NCI-H345 (cell line): ENCODE measurements at places on chromosomes 1 and 21.

- DNase-seq, result no peak
Observed at GRCh38 chr1:212520299-212520698, 87.6 kb downstream of the NENF start.

- peak; percentile 67 for DNase-seq
Observed at GRCh38 chr1:6922096-6922931, 137.1 kb downstream of the CAMTA1 start.

DNA sequence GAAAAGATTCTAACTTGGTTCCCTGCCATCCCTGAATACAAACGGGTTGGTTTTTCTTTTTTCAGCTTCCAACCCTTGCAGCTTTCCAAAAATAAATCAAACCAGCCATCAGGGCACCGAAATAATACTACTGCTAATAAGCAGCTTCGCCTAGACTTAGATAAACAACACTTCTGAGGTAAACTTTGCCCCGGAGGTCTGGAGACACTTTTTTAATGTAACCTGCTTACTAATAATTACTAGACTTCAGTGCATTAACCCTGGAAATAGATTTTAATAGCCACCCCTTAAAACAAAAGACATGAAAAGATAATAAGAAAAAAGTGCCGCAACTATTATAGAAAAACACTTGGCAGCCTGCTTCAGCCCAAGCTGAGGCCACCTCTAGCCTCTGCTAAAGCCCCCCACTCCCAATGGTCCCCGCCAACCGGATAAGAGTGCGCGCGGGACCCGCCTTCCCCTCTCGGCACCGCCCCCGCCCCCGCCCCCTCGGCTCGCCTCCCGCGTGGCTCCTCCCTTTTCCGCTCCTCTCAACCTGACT is 405 bp upstream of the GADD45A start:
- no peak for DNase-seq

DNA sequence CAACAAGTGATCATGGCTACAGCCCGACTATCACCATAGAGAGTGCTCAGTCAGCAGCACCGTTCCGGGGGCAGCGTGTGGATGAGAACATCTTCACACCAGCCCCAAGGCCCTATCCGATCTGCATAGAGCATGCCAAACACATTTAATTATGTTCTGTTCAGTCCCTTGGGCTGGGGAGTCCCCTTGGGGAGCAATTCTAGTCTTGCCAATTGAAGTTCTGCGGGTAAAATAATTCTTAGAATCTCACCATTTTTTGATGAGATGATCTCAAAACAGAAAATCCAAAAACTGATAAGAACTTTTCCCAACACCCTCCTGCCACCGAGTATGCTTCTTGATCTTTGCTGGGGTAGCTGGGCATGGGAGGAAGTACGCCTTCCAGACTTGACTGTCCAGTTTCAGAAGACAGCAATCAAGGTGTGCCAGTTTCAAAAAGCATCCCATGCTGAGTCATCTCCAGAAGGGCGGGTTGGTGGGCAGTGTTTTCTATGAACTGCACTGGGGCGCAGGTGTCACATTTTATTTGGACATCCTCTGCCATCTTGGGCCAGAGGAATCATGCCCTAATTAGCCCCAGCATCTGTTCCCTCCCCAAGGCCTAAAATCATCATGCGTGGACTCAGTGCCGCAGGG is 20.8 kb upstream of the PTPRF start:
- no peak for DNase-seq

GRCh38 chr1:148307583-148308185 is 155.6 kb upstream of the NBPF11 start:
- no peak for DNase-seq

GRCh38 chr1:29757866-29758780 is 521.8 kb downstream of the PTPRU start:
- DNase-seq, result no peak

- peak; percentile 22 for DNase-seq
Observed at GRCh38 chr1:11070876-11071275, 11.1 kb upstream of the SRM start.

DNA sequence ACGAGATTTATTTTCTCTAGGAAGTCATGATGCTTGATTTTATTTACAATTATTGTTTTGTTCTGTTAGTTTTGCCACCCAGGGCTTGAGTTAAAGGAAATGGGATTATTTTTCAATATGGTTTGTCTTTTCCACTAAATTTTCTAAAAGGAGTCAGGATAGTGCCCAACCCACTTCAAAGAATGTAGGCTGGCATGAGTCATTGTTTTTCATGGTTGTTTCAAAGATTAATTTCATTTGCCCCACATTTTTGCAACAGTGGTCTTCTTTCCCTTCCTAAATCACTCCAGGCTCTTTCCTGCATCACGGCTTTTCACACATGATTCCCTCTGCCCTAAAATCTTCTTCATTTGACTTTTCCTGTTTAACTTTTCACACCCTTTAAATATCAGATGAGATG is 2.5 kb downstream of the SLAMF6 start:
- no peak for DNase-seq

DNA sequence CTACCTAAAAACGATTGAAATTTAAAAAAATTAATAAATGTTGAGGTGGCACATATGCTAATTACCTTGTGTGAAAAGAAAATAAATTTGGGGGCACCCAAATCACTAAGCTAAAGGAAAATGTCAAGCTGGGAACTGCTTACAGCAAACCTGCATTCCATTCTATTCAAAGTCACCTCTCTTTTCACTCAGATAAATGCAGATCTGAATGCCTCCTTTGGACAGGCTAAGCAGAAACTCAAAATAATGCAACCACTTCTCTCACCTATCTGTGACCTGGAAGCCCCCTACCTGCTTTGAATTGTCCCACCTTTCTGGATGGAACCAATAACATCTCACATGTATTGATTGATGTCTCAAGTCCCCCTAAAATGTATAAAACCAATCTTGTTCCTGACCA is 628.7 kb downstream of the AMY1C start:
- DNase-seq, result no peak

DNA sequence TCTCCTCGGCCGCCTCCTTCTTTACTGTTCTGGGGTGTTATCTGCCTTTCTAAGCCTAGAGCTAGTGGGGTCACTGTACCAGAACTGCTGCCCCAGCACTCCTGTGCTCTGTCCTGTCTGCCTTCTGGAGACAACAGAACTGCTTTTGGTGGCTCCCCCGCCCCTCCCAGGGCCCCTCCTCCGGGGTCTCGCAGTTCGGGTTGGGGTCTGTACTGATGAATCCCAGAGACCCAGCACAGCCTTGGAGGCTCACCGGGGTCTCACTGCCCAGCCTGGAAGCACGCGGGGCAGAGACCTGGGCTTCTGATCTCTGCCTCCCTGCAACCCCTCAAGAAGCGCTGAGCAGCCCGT is 3.2 kb upstream of the PLEKHA6 start:
- no peak for DNase-seq

GRCh38 chr1:234484991-234485739 is 6.2 kb upstream of the TARBP1 start:
- no peak for DNase-seq

GRCh38 chr1:186717286-186717685 is 37.1 kb upstream of the PTGS2 start:
- no peak for DNase-seq

DNA sequence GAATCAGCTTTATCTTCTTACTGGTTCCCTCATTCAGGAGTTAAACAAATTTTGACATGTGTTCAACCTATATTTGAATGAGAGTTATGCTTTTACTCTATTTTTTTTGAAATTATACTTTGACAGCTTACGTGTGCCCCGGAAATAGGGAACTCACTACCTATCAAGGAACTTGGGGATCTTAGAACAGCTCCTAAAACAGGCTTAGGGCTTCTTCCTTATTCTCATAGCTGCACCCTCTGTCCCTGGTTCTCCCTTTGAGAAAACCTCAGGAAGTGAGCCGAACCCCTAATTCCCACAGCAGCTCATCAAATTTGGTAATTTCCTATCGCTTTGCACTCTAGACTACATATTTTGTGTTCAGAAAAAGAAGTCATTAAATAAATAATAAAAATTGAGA is 81.2 kb upstream of the RUNX3 start:
- DNase-seq, result no peak

- DNase-seq, result no peak
Observed at GRCh38 chr1:186497651-186498050, 36.7 kb upstream of the PDC start.

GRCh38 chr1:11880181-11880575 is 21.4 kb upstream of the NPPB start:
- no peak for DNase-seq

DNA sequence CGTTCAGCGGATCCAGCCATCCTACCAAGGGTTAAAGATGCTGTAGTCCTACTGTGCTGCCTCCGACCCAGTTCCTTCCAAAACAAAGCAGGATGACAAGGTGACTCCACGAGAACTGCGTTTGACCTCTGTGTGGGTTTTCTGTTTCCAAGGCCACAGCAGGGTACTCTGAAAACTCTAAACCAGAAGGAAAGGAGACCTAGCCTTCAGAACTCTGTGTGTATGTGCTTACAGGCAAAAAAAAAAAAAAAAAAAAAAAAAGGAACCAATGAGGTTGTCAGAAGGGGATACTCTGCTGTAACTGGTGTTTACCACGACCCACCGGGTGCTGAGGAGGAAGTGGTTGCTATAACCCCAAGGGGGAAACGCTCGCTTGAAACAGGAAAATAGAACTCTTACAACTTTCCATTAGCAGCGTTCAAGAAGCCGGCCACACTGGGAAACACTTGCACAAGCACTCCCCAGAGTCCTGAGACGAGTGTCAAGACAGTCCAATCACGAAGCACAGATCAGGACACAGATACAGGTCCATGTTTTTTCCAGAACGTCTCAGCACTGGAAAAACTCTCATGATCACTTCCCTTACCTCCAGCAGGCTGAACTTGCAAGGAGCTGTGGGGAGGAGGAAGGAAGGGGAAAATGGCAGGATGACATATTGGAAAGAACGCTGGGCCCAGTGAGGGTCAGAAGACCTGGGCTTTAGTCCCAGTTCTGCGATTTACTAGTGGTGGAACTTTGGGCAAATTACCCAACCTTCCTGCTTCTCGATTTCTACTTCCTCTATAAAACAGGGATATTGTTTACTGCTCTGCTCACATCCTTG is 64.0 kb downstream of the ITPKB start:
- no peak for DNase-seq

- peak; percentile 40 for DNase-seq
Observed at GRCh38 chr1:25503551-25504426, 39.6 kb upstream of the LDLRAP1 start.

GRCh38 chr1:227161470-227161869 is 156.8 kb downstream of the CDC42BPA start:
- DNase-seq, result no peak

DNA sequence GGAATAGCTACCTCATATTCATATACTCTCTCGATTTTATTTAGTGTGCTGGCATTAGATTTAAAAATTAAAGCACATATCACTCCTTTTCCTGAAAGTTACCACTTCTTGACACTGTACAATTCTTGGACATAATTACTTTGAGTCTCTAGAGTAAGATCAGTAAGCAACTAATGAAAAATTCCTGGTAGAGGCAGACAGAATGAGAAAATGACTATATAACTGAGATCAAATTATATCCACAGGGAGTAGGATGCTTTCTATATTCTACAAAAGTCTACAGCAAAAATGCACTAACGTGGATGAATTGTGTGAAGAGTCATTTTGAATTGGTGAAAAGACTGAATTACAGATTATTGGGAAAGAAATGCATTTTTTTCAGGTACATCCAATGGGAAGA is 445.7 kb downstream of the PTBP2 start:
- DNase-seq, result no peak

GRCh38 chr1:31072304-31072746 is 6.8 kb upstream of the PUM1 start:
- no peak for DNase-seq

GRCh38 chr1:36258960-36259344 is 34.7 kb downstream of the THRAP3 start:
- no peak for DNase-seq

DNA sequence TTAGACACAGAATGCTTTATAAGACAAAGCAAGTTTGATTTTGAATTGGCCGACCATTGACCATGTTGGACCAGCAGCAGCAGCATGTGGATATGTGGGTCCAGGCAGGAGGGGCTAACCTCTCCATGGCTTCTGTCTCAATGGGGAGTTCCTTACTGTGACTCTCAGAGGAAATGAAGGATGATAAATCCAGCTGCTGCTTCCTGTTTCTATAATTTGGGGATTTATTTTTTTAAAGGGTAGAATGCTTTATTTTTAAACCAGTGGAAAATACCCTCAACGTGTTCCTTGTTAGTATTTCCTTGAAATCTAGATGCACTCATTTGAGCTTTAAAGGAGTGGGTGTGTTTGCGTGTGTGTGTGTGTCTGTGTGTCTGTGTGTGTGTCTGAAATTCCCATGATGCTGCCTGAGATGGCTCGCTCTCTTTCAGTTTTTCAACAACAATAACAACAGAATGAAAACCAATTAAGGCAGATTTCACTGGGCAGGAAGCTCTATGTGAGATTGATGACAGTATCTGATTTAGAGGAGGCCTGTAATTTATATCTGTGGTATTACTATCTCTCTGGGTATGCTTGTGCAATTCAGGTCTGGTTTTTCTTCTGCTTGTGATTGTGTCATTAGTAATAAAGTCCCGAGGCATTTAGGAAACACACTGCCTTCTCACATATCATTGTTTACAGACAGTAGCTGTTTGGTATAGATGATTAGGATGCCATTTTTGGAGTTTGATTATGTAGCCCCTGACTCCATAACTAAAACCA is 86.1 kb upstream of the ZNF326 start:
- DNase-seq, result no peak

DNA sequence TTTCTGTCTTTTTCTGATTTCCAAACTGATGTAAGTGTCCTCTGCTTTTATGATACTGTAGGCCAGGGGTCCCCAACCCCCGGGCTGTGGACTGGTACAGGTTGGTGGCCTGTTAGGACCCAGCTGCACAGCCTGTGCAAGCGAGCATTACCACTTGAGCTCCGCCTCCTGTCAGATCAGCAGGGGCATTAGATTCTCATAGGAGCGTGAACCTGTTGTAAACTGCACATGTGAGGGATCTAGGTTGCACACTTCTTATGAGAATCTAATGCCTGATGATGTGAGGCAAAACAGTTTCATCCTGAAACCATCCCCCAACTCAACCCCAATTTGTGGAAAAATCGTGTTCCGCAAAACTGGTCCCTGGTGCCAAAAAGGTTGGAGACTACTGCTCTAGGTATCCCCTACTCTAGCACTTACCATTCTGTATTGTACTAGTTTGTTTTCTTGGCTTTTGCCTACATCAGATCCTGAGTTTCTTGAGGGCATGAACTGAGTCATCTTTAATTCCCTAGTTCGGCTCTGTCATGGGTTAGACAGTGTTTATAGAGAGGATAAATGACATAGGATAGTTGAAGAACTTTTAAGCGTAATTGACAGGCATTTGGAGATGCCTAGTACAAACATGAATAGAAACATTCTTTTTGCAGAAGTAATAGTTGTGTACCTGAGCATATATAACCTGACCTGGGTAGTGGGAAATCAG is 4.1 kb downstream of the ABCD3 start:
- DNase-seq, result no peak

- DNase-seq, result no peak
Observed at GRCh38 chr1:95386915-95387314, 152.9 kb downstream of the RWDD3 start.

DNA sequence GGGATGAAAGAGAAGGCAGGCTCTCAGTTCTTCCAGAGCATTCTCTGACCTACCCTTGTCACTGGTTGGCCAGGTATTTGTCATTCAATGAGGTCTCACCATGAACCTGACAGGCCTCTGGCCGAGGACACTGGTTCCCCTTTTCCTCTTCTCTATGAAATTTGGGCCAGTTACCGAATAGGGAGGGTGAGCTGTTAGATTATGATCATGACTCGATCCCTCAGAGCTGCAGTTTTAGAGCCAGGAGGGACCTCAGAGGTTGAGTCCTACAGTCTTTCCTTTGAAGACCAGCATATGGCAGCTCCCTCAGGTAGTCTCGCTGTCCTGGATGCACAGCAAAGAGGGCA is 29.5 kb upstream of the CLSTN1 start:
- no peak for DNase-seq

- DNase-seq, result peak; percentile 6
Observed at GRCh38 chr1:209989525-209989924, 51.5 kb downstream of the SYT14 start.
